Sigmoid colon (tissue), 7 donors: ENCODE measurements at places on chromosomes 1 and 21.

- peak; percentile 4 for DNase-seq
Observed at GRCh38 chr1:167453123-167453522, 65.2 kb downstream of the CD247 start.

DNA sequence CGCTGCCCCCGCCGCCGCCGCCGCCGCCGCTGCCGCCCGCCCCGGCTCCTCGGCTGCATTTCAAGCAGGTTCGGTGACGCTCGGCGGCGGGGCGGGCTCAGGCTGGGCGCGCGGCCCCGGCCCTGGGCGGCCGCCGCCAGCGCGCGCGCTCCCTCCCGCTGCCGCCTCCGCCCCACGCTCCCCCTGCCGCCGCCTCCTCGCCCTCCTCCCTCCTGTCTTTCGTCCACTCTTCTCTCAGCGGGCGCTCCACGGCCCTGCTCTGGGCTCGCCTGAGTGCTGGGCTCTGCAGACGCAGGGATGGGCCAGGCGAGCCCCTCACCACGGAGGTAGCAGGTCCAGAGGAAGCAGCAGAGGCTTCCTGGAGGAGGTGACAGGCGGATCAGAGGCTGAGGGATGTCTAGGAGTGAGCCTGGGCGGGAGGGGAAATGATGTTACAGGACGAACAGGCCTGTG is at the start of gene LRP8:
Gene LRP8, minus strand, starts transcription at position 62 of the 453 bp plus-strand sequence. CDS start 158 bp downstream, outside the sequence.
- DNase-seq: peak; percentile 81

- DNase-seq: no peak
Observed at GRCh38 chr1:226063977-226064815, 1.7 kb downstream of the H3-3A start.

DNA sequence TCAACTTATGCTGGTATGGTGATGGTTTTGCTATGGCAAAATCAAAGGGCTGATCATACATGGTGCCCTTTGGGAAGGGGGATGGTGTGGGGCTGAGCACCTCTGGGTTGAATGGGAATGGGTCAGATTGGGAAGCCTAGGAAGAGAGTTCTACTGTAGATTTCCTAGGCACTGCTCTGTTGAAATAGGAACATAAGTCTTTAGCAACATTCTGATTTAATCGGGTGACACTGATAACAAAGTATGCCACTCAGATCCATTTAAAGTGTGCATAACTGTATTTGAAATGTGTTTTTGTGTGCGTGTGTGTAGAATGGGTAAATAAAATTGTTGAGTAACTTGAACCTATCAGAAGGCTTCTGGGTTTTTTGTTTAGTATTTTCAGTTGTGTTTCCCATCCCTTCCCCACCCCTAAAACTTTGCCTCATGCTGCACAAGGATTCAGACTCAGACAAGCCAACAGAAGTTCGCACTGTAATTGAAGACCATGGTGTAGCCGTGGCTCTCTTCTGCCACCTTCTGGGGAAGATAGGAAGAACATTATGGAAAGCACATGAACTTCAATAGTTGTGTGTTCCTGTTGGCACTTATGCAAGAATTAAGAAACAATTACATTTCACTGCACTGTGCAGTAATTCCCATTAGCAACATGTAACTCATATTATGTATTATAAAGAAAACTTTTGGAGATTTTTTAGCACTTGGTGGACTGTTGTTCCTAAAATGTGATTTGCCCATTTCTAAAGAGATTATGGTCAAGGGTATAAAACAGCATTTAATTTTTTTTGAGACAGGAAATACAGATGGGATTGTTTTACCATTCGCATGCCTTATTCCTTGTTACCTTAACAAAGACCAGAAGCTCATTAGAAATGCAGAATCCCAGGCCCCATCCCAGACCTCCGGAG is 10.9 kb upstream of the C4BPB start:
- DNase-seq: peak; percentile 73

- DNase-seq: peak; percentile 68
Observed at GRCh38 chr1:172533513-172534151, 682 bp downstream of the SUCO start.

DNA sequence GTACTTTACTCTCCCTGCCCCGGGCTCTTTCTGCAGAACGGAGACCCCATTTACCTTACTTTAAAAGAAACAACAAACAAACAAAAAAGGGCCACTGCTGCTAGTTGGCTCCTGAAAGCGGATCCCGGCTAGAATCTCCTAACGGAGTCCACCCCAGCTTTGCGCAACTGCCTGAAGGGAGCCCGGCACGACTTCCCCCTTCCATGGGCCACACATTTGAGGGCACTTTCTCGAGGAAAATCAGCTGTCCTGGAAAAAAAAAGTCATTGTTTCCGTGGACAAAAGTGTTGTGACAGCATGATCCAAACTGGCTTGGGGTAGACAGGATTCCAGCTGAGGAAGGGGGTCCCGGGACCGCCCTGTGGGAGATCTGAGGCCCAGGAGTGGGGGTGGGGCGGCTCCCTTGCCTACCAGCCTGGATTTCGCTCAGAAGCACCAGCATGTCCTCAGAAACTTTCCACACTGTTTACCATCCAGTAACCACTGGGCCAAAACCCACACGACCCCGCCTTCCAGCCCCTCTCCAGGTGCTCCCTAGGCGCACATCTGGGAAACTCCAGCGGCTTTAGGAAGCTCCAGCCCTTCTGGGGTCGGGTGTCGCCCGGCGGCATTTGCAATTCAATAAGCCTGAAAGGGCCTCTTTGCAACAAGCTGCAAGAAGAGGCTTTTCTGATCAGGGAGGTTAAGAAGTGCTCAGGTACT is 4.8 kb downstream of the RIPK4 start:
- no peak for DNase-seq

GRCh38 chr1:61253059-61253735 is 170.8 kb downstream of the NFIA start:
- DNase-seq: peak; percentile 96

- DNase-seq: no peak
Observed at GRCh38 chr1:198575292-198575691, 34.8 kb upstream of the ATP6V1G3 start.

DNA sequence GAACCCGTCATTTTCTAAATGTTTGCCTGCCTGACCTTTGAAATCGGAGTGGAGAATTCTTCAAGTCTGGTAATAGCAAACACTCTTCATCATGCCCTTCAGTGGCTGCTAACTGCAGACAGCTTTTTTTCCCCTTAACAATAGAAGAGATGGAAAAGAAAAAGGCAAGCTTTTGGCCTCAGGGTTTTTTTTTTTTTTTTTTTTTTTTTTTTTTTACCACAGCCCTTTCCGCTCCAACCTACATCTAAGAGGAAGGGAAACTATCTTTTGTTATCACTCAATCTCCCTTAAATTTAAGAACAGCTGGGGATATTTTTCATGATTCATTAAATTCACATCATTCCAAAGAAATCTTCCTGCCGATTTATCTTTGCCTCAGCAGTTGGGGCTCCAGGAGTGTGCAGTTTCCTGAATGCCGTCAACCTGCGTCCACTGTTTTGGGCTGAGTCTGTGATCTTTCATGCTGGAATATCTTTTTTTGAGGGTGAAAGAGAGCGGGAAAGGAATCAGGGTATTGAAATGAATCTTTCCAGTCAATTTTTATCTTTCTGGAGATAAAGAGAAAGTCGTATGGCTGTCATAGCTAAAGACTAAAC is 144.5 kb upstream of the SMYD2 start:
- DNase-seq: no peak

GRCh38 chr1:15975358-15975804 is 520 bp downstream of the ZBTB17 start:
- DNase-seq: no peak

DNA sequence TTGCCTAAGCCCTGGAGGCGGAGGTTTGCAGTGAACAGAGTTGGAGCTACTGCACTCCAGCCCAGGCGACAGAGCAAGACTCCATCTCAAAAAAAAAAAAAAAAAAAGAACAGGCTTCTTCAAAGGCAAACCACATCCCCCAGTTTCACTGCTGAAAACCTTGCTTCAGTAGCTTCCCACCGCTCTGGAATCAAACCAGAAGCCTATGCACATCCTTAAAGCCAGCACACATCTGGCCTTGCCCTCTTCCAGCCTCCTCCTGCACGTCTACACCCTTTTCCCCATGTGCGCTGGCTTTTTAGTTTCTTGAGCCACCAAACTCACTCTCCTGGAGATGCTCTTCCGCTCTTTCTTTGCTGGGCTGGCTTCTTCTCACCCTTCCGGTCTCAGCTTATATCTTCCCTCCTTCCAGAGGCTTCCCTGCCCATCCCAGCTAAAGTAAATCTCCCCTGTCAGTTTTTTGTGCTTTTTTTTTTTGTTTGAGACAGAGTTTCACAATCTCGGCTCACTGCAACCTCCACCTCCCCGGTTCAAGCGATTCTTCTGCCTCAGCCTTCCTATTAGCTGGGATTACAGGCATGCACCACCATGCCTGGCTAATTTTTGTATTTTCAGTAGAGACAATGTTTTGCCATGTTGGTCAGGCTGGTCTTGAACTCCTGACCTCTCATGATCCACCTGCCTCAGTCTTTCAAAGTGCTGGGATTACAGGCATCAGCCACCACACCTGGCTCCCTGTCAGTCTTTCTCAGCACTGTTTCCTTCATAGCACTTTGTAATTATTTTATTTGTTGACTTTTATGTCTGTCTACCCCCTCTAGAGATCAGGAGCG is 42.0 kb upstream of the ID3 start:
- DNase-seq: no peak

DNA sequence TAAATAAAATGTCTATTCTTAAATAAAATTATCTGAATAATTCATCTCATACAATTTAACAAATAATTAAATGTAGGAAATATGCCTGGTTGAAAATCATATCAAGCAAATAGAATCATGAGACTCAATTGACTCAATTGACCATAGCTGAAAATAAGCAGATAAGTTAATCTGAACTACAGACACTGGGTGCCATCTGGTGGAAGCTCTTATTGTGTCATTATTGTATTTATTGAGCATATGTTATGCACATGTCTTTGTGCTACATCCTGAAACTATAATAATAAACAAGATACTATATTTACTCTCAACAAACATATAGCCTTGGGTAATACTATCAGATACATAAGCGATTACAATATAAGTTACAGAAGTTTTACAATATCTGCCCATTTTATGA is 41.0 kb downstream of the BRINP3 start:
- no peak for DNase-seq

- DNase-seq: no peak
Observed at GRCh38 chr1:15289251-15289651, 42.2 kb downstream of the FHAD1 start.

DNA sequence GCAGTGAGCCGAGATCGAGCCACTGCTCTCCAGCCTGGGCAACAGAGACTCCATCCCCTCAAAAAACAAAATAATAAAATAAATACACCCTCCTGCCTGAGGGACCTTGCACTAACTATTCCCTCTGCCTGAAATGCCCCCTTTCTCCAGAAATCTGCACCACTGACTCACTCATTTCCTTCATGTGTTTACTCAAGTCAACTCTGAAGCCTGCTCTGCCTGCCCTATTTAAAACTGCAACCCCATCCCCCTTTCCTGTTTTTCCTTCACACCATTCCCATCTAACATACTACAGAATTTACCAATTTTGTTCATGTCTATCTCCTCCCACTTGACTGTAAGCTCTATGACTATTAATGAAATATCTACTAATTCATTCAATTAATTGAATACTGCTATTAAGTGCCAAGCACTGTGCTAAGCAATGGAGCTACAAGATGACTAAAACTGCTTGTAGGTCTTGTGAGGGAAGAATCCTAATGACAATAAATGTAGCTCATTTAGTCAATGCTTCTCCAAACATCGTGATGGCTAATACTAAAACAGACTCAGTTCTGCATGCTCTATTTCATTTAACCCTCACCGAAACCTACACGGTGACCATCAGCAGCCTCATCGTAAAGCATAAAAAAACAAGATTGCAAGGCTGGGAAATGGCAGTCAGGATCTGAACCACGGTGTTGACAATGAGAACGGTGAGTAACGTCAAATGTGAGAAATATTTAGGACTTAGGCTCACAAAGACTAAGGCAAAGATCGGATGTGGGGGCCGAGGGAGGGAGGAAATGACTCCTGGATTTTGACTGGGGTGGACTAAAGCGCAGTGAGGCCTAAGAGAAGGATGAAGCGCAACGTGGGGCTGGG is 749 bp upstream of the TMEM39B start:
- no peak for DNase-seq

- DNase-seq: no peak
Observed at GRCh38 chr1:241485145-241485544, 34.4 kb downstream of the FH start.

GRCh38 chr1:109790329-109790728 is 26.6 kb upstream of the EPS8L3 start:
- no peak for DNase-seq

DNA sequence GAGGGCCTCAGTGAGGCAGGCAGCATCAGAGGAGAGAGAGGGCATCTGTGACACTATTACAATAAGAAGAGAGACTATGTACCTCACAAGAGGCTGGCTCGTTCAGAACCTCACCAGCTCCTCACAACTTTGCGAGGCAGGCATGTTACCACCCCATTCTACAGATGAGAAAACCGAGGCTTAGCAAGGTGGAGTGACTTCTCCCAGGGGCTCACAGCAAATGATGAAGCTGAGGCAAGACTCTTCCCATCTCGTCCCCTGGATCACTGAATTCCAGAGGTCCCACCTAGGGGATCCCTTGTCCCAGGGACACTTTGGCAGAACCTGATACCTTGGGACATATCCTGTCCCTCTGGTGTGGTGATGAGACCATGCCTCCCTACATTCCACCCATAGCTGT is 64.4 kb downstream of the DISP3 start:
- DNase-seq: no peak

DNA sequence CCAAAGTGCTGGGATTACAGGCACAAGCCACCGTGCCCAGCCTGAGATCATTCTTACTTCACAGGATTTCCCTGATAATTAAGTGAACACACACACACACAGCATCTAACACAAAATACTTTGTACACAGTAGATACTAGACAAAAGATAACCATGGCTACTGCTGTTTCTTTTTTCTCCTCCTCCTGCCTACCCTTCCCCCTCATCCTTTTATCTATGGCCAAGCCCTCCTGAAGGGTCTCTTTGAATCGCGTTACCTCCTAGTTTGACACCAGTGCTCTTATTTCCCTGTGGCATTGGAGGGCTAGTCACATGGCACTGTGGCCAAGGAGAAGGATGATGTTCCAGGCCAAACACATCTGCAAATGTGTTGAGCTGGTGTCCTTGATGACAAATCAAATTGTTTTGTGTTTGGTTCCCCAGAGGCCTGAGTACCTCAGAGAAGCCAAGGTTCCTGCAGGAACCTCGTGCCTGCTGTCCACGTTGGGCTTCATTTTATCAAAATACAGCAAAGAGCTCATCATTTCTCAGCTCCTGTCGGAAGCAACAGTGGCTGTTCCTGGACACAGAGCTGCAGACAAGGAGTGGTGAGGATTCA is 20.6 kb downstream of the NDUFS5 start:
- no peak for DNase-seq

- DNase-seq: no peak
Observed at GRCh38 chr1:16374266-16374665, 7.2 kb downstream of the SZRD1 start.

DNA sequence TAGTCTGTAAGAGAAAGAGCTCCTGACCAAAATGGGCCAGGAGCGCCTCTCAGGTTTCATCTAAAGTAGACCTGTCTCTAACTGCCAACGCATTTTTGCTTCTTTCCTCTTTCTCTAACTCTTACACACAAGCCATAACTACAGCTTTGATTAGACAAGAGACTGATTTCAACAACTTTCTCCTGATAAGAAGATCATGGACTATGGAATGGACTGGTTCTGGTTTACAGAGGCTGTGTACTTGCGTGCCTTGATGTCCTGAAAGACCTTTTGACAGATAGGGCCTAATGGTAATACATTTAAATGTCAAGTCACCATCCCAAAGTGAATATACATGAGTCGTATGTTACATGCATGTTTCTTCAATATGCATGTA is 3.7 kb upstream of the SETD4 start:
- no peak for DNase-seq
